A549 (cell line): ENCODE measurements at places on chromosomes 5 and 9.

- DNase-seq = peak; percentile 1
Measured at GRCh38 chr9:118961857-118962256, 407.4 kb downstream of the BRINP1 start.

- DNase-seq = no peak
Measured at GRCh38 chr5:167361795-167362194, 929.6 kb upstream of the WWC1 start.

DNA sequence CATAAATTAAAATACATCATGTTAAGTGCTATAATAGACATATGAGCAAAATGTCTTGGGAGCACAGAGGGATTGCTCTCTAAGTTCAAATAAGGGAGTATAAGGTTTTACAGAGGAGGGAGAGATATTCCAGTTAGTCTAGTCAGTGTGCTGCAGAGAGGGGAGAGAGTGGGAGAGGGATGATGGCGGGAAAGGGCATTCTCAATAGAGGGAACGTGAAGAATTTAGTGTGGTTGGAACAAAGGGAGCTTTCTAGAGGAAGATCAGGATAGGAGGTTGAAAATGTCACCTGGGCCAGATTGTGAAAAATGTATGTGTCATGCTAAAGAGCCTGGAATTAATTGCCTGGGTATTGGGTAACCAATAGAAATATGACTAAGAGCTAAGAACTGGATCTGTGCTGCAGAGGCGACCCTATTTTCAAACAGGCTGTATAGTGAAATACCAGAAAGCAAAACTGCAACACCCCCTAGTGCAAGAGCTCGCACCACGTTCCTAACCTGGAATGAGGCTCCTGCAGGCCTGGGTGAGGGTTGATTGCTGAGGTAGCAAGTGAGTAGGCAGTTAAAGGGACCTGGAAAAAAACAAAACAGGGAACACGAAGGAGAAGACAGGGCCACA is 791.8 kb upstream of the C9orf72 start:
- no peak for DNase-seq

- DNase-seq = peak; percentile 73
Measured at GRCh38 chr5:177446200-177447065, at the start of gene PRR7. Gene PRR7, plus strand, starts transcription at chr5:177446814. Its CDS starts 8,254 bp downstream, at chr5:177455068.

GRCh38 chr5:172951371-172952033 is 7.7 kb upstream of the RPL26L1 start:
- no peak for DNase-seq

DNA sequence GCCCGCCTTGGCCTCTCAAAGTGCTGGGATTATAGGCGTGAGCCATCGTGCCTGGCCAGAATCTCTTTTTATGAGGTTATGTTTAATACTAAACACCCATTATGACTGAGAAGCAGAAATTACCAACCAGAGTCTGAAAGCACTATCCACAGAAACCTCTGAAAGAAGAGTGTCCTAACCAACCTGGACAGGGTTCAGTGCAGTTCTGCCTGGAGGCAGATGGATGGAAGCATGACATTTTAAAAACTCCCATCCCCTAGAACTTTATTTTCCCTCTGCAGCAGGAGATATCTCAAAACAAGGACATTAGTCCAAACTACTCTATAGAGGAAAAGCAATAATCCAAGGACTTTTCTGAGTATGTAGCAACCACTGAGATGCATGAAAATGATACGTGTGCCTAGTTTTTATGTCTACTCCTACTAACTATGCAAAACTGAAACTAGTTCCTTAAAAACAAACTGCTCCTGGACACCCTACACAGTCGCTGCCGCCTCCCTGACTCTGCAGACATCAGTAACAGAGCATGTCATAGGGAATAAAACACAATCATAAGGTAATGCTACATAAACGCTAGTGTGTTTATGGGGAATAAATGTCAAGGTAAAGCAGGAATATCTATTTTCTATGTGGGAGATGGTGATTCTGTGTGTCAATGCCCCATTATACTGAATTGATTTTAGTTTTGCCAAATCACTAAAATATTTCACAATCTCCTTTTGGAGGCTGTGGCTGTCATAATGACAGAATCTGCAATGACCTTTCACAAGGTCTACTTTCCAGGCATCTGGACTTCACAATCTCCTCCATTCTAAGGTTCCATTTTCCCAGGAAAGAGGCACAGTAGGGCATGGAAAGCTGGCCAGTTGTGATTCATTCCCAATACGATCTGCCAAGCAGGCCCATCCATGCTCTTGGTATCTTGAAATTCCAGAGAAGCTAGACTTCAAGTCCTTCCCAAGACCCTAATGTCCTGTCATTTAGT is 122.8 kb downstream of the SIL1 start:
- no peak for DNase-seq

- DNase-seq = peak; percentile 6
Measured at GRCh38 chr5:76404223-76405211, 1.4 kb downstream of the IQGAP2 start.

DNA sequence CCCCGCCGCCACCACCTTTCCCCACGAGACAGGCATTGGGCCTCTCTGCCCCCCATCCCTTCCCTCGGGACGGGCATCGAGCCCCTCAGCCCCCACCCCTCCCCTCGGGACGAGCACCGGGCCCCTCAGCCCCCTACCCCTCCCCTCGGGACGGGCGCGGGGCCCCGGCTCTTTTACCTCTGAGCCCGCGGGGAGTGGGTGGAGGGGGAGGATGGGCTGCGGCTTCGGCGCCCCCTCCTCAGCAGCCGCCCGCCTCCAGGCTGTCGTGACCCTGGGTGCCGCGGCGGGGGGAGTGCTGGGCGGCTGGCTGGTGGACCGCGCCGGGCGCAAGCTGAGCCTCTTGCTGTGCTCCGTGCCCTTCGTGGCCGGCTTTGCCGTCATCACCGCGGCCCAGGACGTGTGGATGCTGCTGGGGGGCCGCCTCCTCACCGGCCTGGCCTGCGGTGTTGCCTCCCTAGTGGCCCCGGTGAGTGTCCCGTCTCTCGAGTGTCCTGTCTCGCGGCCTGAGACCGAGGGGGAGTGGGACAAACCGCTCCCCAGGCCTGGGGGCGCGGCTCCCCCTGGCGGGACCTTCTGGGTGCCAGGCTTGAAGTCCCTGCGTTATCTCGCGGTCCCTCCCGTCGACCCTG is 791 bp downstream of the SLC2A8 start:
- peak; percentile 63 for DNase-seq

- no peak for DNase-seq
Measured at GRCh38 chr9:16750553-16750952, 119.9 kb downstream of the BNC2 start.

GRCh38 chr9:96523374-96523773 is 73.4 kb downstream of the HABP4 start:
- no peak for DNase-seq

DNA sequence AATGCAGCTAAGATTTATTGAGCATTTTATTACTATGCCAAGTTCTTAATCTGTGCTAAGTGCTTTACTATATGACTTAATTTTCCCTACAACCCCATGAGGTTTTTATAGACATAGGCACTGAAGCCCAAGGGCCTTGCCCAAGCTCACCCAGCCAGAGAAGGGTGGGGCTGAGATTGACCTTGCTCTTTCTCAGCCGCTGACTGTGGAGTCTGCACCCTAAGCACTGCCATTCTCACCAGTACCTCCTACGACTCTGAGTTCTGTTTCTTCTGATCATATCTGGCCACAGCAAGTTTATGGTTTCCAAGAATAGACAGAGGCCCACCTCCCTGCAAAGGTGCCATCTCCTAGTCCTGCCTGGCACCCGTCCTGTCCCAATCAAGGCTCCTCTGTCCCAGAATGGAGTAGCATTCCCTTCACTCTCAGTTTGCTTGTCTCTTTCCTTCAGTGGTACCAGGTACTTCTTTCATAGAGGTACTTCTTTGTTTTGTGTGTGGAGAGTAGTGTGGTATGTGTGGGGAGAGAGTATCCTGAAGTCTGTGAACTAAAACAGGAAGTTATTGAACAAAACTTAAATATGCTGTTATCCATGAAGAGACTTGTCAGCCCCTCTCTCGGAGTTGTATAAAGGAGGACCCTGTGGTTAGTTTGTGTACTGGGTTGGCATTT is 42.6 kb downstream of the CSF1R start:
- DNase-seq = no peak

DNA sequence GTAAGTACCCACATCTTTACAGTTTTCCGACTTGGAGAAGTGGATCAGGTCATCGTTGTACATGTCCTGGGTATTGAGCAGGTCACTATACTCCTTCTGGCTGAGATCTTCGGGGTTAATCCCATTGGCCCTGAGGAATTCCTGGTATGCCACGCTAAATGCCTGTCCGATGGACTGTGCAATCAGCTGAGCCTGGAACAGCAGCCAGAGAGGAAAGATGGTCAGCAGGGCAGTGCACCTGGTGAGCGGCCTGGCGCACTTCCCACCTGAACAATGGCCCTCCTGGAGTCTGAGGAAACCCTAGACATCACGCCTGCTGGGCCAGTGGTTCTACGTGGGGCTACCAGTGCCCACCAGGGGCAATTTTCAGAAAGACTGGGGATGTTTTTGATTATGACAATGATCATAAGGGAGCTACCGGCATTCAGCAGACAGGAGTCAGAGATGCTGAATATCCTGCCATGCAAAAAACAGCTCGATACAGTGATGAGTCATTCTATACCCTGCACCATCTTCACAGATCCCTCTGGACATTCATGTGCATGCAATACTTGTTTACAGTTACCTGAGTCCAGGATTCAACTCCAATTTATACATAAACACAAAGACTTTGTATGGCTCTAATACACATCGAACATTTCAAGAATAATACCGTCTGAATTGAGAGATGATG is 127.2 kb downstream of the ENTREP1 start:
- no peak for DNase-seq
